D721Med (cell line): ENCODE measurements at places on chromosomes 2 and 18.

DNA sequence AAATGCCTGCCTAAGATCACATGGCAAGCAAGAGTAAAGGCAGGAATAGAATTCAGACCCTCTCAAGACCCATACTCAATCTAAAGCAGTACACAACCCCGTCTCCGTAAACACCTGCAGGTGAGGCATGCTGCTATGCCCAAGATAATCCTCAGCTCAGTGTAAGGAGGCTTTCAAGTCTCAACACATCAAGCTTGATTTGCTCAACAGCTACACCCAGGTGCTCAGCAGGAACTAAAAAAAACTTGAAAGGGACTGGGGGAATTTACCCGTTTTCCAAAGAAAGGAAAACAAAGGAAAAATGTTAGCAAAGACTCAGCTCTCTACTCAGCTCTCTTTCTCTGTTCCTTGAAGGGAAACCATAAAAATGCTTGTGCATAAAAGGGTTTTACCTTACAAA, 301.8 kb downstream of the C1D start:
- no peak for DNase-seq

DNA sequence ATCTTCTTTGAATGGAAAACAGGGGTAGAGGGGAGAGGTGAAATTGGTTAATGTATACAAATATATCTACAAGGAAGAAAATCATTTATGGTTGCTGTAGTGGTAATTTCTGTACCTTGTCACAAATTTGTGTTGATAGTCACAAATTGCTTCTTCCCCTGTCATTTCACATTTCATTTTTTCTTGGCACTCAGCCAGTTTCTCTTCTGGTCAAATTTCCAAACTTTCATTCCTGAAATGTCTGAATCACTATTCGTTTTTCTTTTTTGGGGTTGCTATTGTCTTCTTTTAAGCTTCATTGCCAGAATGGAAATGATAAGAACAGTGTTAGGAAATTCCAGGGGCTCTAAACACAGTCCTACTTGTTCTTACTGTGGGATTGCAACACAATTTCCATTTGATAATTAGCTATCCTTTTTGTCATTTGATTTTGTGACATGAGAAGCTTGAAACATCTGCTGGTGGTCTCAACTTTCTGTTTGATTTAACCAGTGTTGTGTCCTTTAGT, 136.0 kb upstream of the GCFC2 start:
- DNase-seq = no peak

DNA sequence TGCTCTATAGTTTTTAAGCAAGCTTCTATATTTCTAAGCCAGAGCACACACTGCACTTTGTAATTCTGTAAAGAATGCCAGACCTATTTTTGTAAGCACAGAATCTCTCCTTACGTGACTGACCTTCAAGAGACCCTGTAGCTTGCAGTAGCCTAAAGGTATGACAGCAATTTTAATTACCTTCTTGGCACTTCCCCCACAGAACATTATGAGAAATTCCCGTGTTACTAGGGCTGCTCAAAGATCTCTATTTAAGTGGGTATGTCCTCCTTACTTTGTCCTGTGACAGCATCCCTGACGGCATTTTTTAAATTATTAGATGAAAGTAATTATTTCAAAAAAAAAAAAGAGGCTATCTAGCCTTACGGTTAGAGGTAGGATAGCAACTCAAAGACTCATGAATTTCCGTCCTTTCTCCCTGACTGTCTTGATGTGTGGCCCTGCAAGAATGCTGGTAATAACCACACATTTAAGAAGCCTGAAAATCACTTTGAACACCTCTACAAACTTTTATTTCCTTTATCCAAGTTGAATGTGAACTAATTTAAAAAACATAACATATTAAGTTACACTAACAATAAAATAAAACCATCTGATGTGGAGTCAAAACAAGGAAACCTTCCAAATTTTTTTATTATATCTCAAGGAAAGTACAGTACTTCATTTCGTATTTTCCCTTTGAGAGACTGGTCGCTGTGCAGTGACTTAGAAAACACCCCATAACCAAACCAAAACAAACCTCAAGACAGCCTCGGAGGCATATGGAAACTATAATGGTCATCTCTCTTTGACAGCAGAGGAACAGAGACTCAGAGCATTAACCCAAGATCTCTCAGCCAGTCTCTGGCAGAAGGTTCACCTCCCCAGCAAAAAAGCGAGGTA, 54.9 kb downstream of the THUMPD2 start:
- no peak for DNase-seq

GRCh38 chr18:54387631-54388030, 29.9 kb downstream of the C18orf54 start:
- no peak for DNase-seq

DNA sequence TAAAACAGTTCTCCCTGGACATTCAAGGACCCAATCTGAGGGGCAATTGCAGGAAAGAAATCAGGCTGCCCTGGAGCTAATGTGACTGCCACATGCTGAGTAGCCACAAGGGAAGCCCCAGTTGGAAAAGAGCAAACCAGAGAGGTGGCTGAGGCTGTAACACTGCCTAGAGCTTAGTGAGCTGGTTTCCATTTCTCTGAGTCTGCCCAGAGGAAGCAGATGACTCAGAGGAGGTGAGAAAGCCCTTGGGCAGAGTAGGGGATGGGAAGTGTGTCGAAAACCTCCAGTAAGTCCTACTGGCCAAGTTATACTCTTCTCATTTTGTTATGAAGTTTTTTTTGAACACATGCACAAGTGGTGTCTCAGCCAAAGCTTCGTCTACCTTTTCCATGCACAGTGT, 753.0 kb downstream of the CNTNAP5 start:
- DNase-seq = no peak
